ENCODE measurements at places on chromosomes 5 and 9.

GRCh38 chr5:41649659-41650058 lies 139.3 kb upstream of the PLCXD3 start:
- DNase-seq = no peak

DNA sequence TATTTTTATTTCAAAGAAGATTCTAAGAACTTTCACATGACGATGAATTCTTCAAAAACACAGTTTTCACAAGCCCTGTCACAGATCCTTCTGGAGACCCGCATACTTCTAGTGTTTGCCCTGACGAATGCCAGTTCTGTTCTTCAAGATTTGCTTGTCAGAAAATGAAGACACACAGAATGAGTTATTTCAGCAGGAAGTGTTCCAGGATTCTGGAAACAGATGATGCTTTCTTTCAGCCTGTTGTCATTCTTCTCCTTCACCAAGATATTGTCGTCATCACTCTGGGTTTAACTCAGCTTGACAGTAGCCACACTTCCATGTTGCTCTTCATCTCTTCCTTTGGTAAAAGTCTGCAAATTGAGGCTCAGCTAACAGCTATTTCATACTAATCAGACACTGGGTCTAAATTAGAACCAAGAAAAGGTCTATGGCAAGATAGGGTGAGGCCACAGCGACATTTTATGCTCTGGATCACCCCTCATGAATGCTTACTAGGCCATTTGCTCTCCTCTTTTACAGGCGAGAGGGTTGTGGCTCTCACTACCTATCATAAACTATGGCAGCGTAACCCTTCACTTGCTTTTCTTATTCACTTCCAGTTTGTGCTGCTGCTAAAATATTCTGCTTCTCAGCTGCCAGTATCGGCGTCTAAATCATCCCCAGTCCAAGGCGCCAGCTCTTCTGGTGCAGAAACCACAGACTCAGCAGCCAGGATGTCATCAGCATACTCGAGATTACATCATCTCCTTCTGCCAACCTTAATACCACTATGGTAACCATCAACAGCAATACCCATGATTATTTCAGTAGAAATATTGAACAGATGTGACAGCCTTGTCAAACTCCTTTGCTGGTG lies 159.6 kb upstream of the TBCA start:
- DNase-seq = no peak

GRCh38 chr5:74567411-74567995 lies 73.0 kb downstream of the ENC1 start:
- no peak for DNase-seq

GRCh38 chr9:136014147-136014923 lies 53.2 kb upstream of the UBAC1 start:
- DNase-seq = no peak

DNA sequence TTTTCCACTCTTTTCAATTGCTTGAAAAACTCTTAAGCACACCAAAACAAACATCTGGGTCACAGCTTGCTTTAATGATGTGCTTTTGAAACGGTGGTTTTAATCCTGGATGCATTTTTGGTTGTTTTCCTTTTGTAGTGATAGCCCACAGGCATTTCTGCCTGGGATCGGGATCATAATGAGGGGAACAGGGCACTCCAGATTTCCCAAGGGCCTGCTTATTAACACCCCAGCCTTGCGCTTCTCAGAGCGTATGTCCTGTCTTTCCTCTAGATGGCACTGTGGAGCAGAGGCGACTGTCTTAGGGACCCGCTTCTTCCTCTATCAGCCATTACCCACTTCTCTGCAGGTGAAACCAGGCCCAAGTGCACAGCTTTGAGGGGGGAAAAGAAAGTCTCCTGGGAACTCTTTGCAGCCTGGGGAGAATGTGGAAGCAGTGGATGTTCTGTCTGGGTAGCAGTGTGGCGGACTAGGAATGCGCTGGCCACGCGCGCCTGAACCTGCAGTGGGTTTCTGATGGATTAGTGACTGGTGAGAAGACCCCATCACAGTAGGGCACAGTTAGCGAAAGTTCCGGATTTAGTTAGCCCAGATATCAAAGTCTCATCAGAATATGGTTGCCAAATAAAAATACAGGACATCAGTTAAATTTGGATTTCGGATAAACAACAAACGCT lies 190.1 kb downstream of the GNA14 start:
- peak; percentile 80 for DNase-seq
